H54 (cell line): ENCODE measurements at places on chromosomes 2 and 18.

GRCh38 chr2:38668779-38669479, 3.0 kb downstream of the GALM start:
- DNase-seq = no peak

GRCh38 chr2:138298900-138299299, 202.7 kb upstream of the SPOPL start:
- no peak for DNase-seq

DNA sequence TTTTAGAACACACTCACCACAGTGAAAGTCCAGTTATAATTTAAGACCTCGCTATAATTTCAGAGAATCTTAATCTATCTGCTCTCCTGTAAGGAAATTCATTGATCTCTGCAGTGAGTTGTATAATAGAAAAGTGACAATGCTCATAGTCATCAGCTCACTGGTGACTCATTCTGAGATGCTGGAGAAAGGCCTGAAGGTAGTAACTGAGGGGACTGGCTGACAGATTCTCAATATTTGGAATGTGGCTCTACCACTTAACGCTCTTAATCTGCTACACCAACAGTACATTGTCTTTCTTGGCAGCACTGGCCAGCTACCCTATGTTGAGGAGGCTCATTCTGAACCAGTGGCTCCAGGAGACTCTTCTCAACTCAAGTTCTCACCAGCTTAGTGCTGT, 246.1 kb downstream of the RPRM start:
- DNase-seq = no peak

GRCh38 chr2:38632980-38633379, 30.3 kb upstream of the HNRNPLL start:
- no peak for DNase-seq

DNA sequence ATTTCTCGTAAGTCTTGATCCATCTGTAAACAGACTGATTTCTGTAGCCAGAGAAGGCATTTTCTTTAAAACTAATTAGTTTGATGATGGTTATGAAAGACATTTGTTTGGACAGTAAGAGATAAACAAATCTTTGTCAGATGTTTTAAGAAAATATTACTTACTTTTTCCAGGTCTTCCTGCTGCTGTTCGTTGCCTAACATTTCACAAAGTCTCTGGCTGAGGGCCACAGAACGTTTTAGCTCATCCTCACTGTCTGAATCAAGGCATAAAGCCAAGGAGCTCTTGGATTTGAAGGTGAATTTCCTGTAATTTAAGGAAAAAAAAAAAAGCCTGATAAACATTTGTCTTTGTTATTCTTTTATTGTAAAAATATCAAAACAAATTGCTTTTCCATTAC, 57.8 kb downstream of the VIL1 start:
- no peak for DNase-seq

DNA sequence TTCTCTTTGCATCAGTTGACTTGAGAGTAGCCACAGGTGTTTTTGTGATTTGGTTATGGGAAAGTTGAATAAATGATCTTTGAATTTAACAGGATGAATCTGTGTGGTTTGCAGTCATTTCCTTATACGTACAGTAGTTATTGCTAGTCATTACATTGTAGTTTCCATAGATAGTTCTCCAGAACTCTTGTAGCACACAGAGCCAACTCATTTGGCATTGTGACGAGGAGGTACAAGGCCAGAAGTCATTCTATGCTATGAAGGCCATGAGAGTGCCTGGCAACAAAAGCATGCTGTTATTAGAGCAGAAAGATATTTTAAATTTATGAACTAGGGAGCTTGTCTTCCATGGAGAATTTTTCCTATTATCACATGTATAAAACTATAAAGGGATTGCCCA, 973.0 kb upstream of the CHAC2 start:
- no peak for DNase-seq

GRCh38 chr2:169819106-169819505, 5.6 kb downstream of the METTL5 start:
- DNase-seq = no peak

- DNase-seq = no peak
These were observed 71.8 kb upstream of the SEC11C start for GRCh38 chr18:59067873-59068272.

GRCh38 chr2:202844656-202845055, 26.9 kb downstream of the ICA1L start:
- DNase-seq = no peak

DNA sequence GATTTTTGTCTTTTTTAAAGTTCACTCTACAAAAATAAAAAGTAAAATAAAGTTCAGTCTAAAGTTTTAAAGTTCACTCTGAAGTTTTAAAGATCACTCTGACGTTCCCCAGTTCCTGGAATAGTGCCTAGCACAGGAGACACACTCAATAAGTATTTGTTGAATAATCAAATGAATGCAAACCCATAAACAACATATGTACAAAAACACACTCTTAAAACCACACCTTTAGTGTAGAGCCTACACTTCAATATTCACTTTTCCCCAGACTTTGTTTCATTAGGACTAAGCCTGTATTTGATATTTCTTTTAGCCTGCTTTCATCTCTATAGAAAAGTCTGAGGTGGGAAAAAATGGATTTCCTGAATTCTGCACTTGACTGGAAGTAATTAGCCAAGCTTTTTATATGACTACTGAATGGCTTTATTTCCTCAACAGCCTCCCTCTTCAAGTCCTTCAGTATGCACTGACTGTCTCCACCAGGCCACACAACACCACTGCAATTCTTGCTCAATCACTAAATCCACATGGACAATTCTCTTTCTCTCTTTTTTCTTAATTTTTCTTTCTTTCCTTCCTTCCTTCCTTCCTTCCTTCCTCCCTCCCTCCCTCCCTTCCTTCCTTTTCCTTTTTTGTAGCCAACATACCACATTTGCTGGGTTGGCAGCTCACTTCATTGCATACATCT, 104.6 kb downstream of the SS18 start:
- no peak for DNase-seq

DNA sequence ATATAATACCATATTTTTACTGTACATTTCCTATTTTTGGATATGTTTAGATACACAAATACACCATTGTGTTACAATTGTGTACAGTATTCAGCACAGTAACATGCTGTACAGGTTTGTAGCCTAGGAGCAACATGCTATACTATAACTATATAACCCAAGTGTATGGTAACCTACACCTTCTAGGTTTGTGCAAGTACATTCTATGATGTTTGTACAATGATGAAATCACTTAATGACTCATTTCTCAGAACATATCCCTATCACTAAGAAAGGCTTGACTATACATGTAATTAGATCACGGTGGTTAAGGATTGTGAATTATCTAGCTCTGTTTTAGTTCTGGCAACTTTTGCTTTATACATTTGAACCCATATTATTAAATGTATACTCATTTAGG, 31.3 kb downstream of the NPHP1 start:
- no peak for DNase-seq

GRCh38 chr2:15145046-15145817, 415.9 kb downstream of the NBAS start:
- DNase-seq = no peak

GRCh38 chr2:8575834-8576423, 105.9 kb upstream of the ID2 start:
- DNase-seq = no peak

DNA sequence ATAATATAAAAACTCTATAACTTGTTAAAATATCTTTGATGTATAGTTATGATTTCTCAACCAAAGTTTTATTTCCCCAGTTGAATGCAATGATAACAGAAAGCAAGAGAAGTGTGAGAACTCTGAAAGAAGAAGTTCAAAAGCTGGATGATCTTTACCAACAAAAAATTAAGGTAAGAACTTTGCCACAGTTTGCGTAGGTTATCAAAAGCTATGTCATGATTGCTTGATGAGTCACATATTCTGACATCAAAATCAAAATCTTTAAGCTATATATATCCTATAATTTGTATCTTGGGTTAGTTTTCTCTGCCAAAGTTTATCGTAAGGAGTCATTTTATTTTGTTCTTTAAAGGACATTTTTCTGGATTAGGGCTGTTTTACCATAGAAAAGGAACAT, 35.0 kb downstream of the NDC80 start:
- no peak for DNase-seq

GRCh38 chr2:121611730-121612705, 37.2 kb downstream of the CLASP1 start:
- DNase-seq = no peak

GRCh38 chr18:43964666-43965065, 687.4 kb upstream of the SYT4 start:
- no peak for DNase-seq

- no peak for DNase-seq
These were observed 1.7 kb downstream of the ARHGAP28 start for GRCh38 chr18:6731222-6731596.

DNA sequence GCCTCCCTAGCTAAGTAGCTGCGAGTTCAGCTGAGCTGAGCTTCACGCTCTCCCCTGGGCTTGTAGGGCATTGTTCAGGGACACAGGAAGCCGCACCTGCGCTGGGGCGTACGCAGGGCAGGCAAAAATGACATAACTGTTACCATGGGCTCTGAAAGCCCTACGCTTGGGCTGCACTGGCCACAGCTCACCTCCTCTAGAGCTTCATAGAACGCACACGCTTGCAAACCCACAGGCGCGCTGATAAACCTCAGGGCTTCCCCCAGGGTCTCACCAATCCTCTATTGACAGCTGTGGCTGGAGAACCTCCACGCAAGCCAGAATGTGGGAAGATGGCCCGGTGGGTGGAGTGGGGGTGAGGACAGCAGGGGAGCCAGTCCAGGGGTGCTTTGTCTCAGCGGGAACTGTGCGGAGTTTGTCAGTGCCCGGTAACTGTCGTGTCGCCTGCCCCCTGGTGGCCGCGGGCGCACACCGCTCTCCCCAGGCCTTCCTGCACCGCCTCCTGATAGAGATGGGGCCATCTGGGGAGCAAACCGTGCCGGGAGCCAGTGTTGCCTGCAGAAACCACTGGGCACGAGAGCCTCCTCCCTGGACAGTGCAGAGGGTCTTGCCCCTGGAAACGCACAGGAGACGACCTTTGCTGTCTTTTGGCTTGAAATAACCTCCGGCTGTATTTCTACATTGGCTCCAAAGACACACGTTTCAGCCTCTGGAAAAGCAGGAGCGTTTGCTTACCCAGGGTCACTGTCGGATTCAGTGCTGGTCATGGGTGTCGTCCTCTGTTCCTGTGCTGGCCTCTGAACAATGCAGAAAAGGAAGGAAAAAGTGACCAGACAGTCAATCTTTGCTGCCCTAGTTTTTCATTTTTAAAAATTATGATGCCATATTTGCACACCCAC, 17.0 kb upstream of the CIDEA start:
- DNase-seq = peak; percentile 74

GRCh38 chr18:35533916-35534405, 36.2 kb upstream of the INO80C start:
- no peak for DNase-seq

GRCh38 chr18:69401226-69401971, 711 bp downstream of the DOK6 start:
- DNase-seq = no peak

DNA sequence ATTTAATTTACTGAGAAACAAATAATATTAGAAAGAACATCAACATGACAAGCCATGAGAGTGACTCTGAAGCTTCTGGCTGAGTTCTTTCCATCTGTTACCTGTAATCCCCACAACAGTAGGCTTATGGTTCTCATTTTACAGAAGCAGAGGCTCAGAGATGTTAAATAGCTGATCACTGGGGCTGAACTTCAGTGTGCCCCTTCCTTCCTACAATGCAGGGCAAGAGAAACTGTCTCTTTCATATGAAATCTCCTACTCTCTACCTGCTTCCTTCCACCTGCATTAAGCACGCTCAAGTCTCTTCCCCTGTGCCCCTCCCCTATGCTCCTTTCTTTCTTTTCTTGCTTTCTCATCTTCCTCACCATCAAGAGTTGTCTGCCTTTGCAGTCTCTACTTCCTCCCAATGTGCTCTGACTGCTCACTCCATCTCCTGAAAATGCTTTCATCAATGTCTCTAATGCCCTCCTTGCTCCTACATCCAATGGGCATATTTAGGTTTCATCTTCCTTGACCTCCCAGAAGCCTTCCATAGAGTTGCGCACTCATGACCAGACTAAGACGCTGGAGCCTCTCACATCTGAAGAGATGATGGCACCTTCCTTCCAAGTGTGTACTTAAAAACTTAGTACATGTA, 23.7 kb downstream of the APOB start:
- DNase-seq = no peak

- DNase-seq = no peak
These were observed 63.9 kb downstream of the AOX1 start for GRCh38 chr2:200649724-200650123.
